ENCODE measurements at places on chromosomes 6 and 20.
A peak's percentile ranks its signal among the peaks of the same experiment; 100 is the strongest.

DNA sequence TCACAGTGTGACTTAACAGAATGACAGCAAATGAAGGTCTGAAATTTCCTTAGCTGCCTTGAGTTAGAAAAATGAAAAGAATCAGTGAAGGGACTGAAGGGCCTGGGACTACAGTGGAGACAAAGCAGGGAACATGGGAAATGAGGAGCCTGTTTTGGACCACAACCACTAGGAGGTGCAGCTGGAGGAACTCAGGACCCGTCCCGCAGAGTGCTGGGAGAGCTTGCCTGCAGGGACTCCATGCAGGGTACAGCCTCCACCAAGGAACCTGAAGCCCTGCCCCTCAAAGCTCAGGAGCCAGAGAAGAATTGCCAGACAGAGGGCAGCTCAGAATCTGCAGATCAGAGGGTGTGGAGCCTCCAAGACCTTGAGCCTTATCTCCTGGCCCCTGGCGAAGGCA lies 50.7 kb downstream of the LRFN2 start:
- no peak for DNase-seq

- DNase-seq: no peak
Measured at GRCh38 chr6:52381249-52381648, 19.3 kb downstream of the PAQR8 start.

- DNase-seq: peak; percentile 48
Measured at GRCh38 chr6:101397199-101397598, 3.7 kb downstream of the GRIK2 start.

DNA sequence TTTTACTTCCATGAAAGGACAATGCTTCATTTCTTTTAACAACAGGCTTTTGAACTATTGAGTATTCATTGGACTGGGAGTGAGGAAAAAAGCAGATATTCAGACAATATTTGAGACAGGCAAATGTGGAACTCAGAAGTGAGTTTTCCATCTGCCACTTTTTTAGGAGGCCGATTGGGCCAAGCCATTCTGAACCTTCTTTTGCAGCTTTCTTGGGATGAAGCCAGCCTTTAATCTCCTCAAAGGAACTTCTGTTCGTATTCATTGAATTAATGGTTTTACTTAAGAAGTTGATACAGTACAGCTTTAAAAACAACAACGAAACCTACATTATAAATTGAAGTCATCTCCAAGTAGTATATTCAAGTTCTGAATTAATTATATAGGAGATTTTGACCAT lies 187.1 kb upstream of the RNF217 start:
- DNase-seq: no peak

DNA sequence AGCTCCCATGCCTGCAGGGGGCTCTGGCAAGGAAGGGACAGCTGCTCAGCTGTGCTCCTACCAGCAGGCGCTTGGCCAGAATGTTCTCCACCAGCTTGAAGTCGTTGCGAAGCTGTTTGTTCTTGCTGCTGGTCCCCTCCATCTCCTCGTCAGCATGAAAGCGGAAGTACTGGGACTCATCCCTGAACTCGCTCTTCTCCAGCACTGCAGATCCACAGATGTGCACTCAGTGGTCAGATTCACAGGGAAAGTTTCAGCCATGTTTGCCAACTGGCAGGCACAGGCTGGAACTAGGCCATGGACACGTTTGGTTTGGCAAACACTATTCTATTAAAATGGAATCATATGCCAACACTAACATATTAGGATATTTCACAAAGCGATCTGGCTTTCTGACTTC lies 167.9 kb downstream of the PREX1 start:
- DNase-seq: no peak

DNA sequence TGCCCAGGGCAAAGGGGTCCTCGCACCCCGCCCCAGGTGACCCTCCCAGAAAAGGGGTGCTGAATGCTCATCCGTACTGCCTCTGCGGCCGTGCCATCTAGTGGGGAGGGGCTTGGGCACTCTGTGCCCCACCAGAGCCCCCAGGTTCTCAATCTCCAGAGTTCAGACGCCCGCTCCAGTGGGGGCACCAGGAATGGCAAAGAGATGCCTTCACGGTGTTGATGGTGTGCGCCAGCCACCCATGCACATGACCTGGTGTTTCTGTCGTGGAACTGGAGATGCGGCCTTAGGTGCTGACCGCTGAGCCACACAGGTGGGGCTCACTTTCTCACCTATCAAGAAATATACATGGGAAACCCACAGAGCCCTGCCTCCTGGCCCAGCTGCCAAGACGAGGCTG lies 30.8 kb downstream of the GNAS-AS1 start:
- no peak for DNase-seq

DNA sequence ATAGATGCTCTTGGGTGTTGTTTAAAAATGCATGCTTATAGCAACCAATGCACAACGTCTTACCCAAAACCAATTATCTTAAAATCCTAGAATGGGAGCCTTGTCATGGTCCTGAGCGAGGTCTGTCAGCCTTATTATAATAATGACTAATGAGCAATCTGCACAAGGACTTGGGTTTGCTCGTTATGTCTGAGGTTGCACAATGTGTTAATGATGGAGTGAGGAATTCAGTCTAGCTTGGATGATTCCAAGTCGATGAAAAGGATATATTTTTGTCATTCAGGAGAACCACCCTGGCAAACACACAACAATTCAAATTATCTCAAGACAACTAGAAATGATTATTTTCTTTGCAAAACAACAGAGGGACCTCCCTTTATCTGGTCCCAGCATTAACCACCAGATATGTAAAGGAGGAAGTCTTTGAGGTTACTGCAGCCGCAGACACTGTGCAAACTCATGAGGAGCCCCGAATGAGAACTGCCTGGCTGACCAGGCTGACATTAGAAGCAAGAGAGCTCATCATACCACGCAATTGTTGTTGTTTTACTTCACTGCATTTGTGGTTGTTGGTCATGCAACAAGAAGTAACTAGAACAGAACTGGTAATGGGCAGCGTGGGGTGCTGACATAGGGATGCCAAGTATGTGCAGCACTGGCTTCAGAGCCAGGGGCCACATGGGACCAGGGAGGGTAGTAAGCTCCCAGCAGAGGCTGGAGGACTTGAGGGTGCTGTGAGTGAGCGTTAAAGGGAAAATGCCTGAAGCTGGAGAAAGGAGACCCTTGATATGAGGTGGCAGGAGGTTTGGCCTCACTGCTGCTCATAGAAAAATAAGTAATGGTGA lies 488.3 kb downstream of the CDH26 start:
- DNase-seq: no peak

GRCh38 chr6:130895516-130895915 lies 68.3 kb downstream of the SMLR1 start:
- DNase-seq: no peak

GRCh38 chr6:148144917-148145521 lies 197.6 kb upstream of the SASH1 start:
- DNase-seq: peak; percentile 35

DNA sequence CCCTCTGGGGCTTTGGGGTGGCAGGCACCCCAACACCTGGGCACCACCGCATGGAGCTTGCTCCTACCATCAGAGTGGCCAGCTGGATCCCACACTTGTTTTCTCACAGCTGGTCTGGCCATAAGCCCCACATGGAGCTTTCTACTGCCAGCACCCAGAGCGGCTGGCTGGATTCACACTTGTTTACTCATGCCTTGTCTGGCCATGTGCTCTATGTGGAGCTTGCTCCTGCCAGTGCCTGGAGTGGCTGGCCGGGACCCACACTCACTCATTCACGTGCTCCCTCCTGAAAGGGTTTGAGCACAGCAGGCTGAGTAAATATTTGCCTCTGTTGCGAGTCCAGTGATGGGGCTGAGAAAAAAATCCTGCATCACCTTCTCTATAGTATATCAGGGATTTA lies 487.0 kb downstream of the CD109 start:
- DNase-seq: no peak

- DNase-seq: no peak
Measured at GRCh38 chr20:10984913-10985312, 311.1 kb upstream of the JAG1 start.

DNA sequence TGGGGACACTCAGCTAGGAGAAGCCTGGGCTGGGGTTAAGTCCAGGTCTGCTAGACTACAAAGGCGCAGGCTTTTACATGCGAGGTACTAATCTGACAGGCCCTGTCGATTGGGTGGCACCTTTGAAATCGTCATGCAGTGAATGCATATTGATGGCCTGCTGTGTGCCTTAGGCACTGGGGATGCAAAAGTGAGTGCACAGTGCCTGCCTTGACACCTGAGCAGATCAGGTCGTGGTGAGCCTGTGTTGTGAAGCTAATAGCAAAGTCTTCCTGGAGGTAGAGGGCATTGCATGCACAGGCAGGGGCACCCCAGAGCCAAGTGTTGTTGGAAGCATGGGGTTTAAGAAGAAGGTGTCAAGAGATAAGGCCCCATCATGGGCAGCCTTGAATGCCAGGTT lies 16.9 kb downstream of the LRRC1 start:
- DNase-seq: no peak

DNA sequence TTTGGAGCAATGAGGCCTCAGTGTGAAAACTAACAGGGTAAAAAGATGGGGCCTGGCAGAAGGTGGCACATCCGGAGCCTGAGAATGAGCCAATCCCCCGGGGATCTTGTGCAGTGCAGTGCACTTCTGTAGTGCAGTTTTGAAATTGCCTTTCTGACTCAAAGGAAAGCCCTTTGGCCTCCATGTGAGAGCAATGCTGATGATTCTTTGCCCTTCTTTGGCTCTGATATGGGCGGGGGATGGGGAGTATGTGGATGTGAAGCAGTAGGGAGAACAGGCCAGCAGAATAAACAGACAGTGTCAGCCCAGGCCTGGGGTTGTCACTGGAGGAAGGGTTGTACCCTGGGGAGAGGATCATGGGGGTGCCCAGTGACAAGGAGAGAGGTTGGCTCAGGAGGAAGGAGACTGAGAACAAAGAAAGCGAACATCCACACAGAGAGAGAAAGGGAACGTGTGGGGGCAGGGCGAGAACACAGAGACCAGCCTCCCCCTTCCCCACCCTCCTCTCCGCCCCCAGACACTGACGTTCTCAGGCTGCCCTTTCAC lies 351.2 kb downstream of the CDC5L start:
- DNase-seq: no peak

DNA sequence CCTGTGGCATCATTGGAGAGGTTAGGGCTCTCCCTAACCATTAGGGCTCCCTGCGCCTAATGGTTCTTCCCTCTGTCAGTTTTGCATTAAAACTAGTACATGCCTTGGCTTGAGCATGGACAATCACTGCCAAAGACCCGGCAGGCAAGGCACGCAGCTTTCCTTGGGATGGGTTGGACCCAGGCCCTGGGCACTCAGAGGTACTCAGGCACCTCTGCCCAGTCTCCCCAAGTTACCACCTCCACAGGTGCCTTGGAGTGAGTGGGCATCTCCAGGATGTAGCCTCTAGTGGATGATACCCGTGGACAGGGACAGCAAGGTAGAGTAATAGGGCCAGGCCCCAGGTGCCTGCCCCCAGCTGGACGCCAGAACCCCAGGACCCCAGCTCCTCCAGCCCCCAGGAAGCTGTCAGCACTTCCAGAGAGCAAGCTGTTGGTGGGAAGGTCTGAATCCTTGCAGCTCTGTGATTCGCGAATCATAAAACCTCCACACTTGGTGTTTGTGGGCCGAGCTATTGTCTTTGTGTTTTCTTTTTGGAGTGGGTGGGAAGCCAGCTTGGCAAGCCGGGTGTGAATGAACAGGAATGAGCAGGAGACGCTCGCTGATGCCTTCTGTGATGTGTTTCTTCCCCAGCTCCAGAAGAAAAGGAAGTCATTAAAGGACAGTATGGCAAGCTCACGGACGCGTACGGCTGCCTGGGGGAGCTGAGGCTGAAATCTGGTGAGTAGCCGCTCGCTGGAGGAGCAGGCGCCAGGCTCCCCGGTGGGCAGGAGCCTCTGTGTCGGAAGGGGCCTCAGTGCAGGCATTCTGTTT lies 35.1 kb downstream of the SYNJ2 start:
- DNase-seq: no peak

- no peak for DNase-seq
Measured at GRCh38 chr6:35396991-35397390, 54.6 kb downstream of the PPARD start.

GRCh38 chr6:165117806-165118205 lies 191.6 kb downstream of the C6orf118 start:
- no peak for DNase-seq

GRCh38 chr20:48483334-48484066 lies 344.3 kb downstream of the PREX1 start:
- DNase-seq: no peak

GRCh38 chr6:36964349-36964748 lies 9.8 kb downstream of the PI16 start:
- DNase-seq: no peak

DNA sequence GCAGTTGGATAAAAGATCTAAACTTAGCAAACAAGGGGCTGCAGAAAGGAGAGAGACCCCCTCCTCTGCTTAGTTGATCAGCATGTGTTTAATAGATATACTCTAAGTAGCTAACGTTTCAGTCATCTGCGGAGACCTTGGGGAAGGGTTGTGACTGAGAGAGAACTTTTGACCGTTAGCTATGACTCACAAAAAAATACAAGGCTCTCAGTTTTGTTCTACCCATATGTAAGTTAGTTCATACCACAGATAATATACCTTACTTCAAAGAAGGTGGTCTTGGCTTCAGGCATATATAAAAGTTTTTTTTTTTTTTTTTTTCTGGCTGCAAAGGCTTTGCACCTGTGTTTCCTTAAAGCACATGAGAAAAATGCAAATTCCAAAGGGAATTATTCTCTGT lies 258.9 kb downstream of the GJA1 start:
- DNase-seq: no peak

- DNase-seq: peak; percentile 22
Measured at GRCh38 chr20:542777-543368, 717 bp downstream of the CSNK2A1 start.

- DNase-seq: no peak
Measured at GRCh38 chr6:75952128-75952527, 120.3 kb downstream of the IMPG1 start.

- no peak for DNase-seq
Measured at GRCh38 chr6:91465393-91465792, 878.5 kb upstream of the MAP3K7 start.

DNA sequence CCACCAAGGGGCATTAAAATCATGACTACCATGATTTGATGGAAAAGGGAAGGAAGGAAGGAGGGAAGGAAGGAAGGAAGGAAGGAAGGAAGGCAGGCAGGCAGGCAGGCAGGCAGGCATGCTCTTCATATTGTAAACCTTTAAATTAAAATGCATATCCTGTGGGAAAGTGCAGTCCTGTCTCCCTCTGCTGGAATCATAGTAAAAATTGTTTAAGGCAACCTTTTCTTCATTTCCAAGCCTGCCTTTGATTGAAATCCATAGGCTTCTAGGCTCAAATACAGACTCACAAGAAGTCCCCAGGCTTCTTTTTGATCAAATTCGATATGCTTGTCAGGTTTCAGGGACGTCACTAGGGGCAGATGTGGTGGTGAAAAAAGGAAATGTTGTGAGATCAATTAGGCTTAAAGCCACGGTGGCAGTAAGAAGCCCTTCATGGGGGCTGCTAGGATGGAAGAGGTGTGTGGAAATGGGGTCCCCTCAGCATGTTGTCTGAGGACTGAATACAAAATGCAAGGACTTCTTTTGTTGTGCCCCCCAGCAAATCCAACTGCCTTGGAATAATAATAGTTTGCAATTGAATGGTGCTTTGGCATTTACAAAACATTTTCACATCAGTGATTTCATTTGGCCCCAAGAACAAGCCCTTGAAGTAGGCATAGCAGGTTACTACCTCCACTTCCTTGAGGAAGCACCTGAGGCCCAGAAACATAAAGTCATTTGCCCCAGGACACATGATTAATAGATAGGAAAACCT lies 25.6 kb upstream of the GABRR1 start:
- DNase-seq: peak; percentile 61

Data from NCI-H1436 (cell line).